ENCODE measurements at places on chromosomes 5 and 9. TPM values are rescaled to one million over a fixed set of nuclear protein-coding genes. Genes with fewer than 3 reads are reported as not detected.

DNA sequence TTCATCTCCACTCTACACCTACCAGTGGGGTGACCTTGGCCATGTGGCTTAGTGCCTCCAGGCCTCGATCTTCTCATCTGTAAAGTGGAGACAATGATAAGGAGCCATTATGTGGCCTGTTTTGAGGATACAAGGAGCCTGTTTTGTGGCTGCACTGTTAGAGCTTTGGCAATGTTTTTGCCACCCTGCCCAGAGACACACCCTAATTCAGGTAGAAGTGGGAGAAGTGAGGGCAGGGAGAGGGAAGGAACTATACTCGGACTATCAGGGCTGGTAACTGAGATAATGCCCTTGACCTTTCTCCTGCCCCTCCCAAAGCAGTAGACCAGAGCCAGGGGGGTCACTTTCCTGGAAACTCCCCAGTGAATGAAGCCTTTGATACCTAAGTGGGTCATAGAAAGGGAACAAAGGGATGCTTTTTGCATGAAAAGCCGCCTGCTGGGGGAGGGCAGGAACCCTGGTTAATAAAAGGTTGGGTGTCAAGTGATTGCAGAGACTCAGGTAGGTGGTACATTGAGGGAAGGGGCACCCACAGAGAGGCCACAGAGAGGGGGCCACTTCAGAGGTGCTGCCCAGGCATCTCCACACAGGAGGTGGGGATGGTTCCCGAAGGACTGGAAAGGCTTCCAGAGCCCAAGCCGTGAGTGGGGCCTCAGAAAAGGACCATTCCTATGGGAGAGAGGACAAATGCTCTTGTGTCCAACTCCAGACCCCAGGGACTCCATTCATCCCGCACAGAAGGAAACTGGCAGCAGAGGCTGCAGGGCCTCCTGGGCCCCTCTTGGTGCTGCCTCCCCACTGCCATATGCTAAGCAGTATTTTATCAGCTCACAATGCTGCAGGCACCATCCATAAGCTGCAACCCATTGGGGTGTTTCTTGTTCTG lies 42.3 kb upstream of the VDAC1 start:
- no peak for DNase-seq

- no peak for DNase-seq
These were observed 26.1 kb upstream of the MACIR start for GRCh38 chr5:103232393-103232999.

QSOX2 gene
- 17.0 TPM for total RNA-seq

GRCh38 chr9:71929223-71929622 lies 17.8 kb downstream of the C9orf85 start:
- DNase-seq, result no peak

HSPA4 gene
- 296 TPM for total RNA-seq

- DNase-seq, result no peak
These were observed 33.3 kb upstream of the SLCO6A1 start for GRCh38 chr5:102532123-102532522.

DNA sequence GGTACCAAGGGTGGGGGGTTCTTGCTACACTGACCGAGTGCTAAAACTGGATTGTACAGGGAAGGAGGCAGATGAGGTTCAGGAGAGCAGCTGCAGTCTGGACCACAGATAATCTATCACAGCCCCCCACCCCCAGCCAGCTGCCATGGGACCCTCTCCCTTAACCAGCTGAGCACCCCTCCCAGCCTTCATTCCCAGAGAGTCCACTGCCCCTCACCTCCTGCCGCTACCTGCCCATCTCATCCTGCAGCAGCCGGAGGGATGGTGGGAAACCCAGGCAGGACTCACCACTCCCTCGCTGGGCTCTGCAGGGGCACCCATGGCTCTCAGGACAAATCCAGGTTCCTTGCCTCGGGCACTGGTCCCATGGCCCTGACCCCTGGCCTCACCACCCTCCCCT lies 66.7 kb downstream of the MRPL36 start:
- DNase-seq, result no peak

TAS2R1 gene
- not detected for total RNA-seq

GRCh38 chr5:116411101-116411571 lies 163.5 kb downstream of the SEMA6A start:
- DNase-seq, result no peak

DNA sequence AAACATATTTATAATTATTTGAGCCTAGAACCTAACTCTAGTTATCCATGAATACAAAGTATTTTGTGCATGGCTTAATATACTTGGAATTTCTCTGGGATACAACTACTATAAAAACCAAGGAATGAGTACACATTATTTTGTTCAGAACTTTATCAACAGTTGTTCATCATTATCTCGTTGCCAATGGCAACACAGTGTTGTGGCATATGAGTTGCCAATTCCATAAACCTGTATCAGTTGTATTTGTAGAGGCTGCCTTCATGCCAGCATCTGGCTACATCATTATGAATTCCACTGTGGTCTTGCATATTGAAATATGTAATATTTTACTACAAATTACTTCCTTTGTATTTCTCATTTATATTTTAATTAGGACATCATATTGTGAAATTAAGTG lies 250.4 kb downstream of the FSTL4 start:
- no peak for DNase-seq

DNA sequence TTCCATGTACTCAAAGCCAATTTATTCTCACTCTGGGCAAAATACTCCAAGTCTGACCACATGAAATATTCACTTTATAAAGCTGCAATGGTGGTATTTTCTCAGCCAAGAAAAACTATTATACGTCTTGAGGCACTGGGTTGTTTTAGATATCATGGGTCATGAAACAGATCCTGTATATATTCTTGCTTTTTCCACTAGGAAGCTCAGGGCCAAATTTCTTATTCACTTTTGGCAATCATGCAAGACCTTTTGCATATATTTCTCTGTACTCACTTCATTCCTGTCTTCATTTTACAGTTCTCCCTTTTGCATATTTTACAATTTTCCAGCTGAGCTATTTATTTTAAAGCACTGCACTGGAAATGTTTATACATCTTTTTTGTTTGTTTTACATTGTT lies 49.8 kb downstream of the GABBR2 start:
- DNase-seq, result no peak

DNA sequence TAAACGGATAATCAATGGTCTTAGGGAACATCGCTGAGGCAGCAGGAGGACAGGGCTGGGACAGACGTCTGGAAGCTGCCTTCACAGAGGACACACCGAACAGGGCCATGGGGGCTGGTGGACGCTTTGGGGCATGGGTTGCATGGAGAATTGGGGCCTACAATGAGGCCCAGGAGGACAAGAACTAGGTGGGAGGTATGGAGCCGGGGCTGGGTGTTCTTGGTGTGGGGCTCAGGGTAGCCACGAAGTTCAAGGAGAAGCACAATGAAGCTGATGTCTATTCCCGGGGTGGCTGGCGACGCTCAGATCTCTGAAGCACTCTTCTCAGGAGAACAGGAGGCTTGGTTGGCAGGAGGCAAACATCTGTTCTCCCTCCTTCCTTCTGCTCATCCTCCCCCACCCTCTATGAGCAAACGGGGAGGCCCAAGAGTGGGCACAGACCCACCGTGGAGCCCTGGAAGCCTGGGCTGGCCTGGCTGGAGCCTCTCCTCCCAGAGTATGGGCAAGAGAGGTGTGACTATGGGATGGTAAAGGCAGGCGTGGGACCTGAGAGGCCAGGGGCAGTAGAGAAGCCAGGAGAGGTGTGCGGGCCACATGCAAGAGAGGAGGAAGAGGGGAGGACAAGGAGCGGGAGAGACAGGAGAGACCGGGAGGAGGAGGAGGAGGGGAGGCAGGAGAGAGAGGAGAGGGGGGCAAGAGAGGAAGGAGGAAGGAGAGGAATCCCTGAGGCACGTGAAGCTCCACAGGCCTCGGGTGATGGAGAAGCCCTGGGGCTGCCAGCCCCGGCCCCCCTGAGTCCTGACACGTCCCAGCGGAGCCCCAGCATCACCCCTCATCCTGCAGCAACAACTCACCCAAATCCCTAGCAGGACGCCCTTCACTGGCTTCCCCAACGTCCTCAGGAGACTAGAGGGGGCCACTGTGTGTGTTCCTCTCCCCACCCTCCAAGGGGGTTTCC lies 159.1 kb downstream of the OLFM1 start:
- no peak for DNase-seq

NDST1 gene
- 7.3 TPM for total RNA-seq

DNA sequence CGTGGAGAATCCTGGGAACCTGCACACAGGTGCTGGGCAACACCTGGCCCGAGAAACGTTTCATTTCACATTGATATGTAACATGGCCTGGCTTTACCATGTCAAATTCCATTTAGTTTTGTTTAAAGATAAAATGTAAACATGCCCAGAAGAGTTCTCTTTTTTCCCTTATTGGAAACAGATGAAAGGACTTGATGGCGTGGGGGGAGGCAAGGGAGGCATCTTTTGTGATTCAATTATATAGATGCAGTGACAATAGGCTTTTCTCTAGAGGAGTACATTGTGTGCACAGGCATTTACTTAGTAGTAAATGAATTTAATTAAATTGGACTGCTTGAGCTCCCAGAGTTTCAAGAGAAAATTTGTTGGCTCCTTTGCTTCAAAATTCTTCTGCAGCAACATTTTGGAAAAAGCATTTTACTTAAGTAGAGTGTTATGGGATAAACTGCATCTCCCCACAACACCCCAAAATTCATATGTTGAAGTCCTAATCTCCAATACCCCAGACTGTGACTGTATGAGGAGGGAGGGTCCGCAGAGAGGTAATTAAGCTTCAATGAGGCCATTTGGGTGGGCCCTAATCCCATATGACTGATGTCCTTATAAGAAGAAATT lies 254.3 kb upstream of the NFIL3 start:
- DNase-seq, result no peak

DNA sequence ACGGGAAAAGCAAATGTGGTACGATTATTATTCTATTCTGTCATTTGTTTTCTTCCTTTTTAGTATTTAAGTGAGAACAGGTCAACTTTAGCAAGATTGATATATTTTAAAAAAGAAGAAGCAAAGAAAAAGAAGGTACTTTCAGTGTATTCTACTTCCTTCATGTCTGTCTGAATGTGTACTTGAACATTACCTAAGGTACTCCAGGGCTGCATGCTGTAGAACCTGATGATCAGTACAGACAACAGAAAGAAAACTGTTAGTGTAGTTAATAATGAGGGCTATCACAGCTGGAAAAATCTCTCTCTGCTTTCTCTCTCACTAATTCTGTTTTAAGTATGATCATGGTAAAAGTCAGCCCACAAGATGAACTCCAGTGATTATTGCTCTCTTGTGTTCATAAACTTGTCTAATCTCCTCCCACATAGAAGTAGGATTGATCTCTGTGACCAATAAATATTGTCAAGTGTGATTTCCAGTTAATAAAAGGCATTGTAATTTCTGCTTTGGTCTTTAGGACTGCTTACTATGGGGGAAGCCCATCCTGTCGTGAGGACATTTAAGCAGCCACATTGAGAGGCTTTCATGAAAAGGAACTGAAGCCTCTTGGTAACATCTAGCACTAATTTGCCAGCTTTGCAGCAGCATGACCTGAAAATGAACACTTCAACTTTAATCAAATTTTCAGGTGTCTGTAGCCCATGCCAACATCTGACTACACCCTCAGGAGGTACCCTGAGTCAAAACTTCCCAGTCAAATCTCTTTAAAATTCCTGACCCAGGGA lies 864.0 kb upstream of the ACO1 start:
- DNase-seq, result no peak

TLX3 gene
- not detected for total RNA-seq

- DNase-seq, result no peak
These were observed 294.5 kb downstream of the ARHGAP26 start for GRCh38 chr5:143064676-143065075.

DNA sequence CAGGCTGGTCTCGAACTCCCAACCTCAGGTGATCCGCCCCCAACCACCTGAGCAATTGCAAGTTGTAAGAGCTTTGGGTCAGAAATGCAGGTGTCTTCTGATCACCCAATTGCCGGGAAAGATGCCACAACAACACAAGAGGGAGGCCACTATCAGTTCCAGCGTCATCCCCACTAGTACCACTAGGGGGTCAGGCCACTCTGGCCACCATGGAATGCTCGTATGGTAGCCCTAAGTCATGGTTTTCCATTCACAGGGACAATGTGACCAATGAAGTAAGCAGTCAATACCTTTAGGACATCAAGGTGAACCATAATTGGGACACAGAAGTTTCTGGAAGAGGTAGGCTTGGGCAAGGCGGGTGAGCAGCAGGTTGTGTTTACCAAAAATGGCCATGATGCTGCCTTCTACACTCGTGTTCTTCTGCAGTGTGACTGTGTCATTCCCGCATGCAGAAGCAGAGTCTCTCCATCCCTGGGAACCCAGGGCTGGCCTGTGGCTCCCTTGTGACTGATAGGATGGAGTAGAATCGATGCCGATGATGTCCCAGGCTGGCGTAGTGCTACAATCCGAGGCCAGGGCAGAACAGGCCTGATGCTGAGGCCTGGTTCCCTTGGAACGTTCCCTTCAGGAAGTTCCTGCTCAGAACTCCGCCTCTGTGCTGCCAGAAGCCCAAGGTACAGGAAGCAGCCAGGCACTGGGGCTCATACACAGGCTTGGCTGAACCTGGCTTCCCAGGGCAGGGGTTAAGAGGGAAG lies 42.2 kb upstream of the ANKRD33B start:
- DNase-seq, result no peak

DNA sequence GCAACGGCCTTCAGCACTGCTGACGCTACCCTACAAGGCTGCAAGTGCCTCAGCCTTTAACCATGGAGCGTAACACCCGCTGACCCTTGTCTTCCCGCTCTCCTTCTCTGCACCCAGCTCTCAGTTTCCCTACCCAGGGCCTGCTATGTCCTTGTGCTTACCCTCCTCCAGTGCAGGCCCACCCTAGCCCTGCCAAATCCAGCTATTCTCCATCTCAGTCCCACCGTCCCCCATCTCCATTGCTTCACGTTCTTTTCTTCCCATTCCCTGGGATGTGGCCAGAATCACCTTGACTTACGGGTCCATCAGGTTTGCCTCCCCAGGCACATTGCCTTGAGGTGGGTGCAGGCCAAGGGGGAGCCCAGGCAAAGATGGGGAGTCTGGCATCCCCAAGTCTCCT lies 91.2 kb downstream of the PAX5 start:
- no peak for DNase-seq

- no peak for DNase-seq
These were observed 50.4 kb downstream of the ZNF474 start for GRCh38 chr5:122179701-122180100.

DNA sequence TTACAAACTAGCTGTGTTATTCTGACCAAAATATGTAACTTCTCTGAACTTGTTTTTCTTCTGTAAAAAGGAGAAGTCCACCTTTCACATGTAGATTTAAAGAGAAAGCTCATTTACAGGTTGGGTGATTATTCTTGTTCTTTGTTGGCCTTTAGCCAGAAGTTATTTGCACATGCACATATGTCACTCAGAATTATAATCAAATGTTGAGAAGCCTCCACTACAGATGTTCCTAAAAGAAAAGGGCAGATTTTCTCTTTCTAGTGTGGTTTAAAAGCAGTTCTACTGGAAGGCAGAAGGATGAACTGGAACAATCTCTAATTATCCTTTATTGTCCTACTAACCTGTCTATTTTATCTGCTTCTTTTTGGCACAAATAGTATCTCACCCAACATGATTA lies 209.8 kb upstream of the ELAVL2 start:
- DNase-seq, result no peak

GRCh38 chr5:169595172-169595820 lies 11.7 kb downstream of the SPDL1 start:
- no peak for DNase-seq

GRCh38 chr5:31023105-31023504 lies 170.4 kb upstream of the CDH6 start:
- no peak for DNase-seq
